ENCODE measurements at places on chromosomes 2 and 18.

GRCh38 chr2:46315103-46315890 is 18.1 kb downstream of the EPAS1 start:
- DNase-seq = no peak

GRCh38 chr2:235954281-235954680 is 213.9 kb downstream of the GBX2 start:
- no peak for DNase-seq

- no peak for DNase-seq
Observed at GRCh38 chr2:217223222-217223930, 363.5 kb upstream of the TNP1 start.

GRCh38 chr2:112850588-112850987 is 14.0 kb upstream of the IL1B start:
- DNase-seq = no peak

DNA sequence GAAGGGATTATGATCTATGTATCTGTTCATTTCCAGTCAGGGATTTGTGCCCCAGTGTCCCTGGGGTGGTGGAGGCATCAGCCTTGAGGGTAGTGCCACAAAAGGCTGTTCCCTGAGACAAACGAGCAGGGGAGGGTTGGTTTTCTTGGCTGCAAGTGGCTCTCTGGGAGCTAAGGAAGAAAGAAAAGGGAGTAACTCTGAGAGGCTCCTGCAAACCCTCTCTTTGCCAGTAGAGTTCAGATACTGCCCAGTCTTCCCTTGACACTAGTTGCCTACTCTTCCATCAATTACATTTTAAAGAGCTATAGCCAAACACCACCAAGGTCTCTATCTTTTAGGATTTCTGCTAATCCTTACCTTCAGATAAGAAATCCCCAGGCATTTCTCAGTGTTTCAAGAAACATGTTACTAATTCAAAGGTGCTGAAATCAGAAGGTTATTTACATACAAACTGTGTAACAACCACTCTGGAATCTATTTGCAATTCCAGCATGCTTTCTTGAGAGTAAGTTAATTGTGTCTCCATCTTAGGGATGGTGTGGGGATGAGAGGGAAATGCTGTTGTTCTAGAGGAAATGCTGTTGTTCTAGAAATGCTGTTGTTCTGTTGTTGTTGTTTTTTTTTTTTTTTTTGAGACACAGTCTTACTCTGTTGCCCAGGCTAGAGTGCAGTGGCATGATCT is 18.7 kb upstream of the KCTD1 start:
- DNase-seq = no peak

DNA sequence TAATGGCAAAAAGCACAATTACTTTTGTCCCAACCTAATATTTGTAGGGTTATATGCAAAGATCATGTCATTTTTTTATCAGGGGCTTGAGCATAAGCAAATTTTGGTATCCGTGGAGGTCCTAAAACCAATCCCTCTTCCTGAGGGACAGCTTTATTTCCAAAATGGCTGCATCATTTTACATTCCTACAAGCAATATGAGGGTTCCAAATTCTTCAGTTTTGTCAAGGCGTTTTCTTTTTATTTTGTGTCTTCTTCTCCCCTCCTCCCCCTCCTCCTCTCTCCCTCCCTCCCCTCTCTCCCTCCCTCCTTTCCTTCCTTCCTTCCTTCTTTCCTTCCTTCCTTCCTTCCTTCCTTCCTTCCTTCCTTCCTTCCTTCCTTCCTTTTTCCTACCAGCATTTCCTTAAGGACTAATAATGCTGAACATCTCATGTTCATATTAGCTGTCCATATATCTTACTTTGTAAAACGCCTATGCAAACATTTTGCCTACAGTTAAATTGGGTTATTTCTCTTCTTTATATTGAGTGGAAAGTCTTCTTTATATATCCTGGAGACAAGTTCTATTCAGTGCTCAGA is 881.8 kb downstream of the DCDC2C start:
- no peak for DNase-seq

GRCh38 chr2:36692121-36692520 is 4.4 kb upstream of the VIT start:
- no peak for DNase-seq

DNA sequence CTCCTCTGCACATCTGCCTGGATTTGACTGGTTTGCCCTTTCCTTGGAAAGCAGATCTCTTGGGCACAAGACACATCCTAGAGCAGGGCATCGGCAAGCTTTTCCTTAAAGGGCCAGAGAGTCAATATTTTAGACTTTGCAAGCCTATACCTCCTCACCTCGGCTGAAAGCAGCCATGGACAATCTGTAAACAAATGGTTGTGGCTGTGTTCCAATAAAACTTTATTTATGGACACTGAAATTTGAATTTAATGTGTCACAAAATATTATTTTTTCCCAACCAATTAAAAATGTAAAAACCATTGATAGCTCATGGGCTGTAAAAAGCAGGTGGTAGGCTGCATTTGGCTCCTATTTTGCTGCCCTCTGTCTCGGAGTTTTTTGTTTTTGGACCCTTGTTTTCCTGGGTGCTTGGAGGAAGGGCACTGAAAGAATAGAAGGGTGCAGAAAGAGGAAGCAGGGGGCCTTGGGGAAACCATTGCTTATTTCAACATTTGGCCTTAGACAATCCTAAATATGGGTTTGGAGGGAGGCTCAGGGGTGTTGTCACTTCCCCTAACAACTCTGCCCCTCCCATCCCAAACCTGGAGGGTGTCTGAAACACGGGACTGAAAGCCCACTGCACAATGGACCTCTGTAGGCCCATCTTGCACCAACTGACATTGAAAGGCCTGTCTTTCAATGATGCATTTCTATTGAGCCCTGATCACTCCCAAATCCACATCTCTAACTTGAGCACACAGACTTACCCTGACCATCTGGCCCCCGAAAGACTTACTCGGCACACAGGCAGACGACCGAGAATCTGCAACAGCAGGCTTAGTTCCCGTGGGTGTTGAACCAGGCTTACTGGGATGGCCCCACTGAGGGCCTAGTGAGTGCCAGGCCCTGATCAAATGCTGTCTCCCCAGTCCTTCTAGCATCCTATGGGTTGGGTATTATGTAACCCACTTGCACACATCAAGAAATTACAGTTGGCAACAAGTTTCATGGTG is 7.1 kb upstream of the ZFP36L2 start:
- no peak for DNase-seq

- DNase-seq = no peak
Observed at GRCh38 chr18:70330887-70331286, 42.0 kb downstream of the SOCS6 start.

DNA sequence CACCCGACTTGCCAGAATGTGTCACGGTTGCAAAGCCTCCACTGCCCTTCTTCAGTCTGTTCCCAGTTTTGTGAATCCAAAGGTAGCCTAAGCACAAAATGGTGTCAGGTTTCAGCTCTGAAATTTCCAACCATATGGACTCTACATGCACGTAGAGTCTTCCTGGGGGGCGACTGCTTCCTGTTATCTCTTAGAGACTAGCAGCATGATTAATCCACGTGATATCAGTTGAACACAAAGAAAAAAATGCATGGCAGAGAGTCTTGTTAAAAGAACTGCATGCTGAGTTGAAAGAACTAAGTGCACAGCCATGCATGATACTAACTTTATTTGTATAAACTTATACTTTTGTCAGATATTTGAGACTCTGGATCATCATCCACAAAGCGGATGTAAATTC is 404.4 kb downstream of the SOCS6 start:
- no peak for DNase-seq

- no peak for DNase-seq
Observed at GRCh38 chr18:58339890-58340289, 289.0 kb downstream of the ALPK2 start.

DNA sequence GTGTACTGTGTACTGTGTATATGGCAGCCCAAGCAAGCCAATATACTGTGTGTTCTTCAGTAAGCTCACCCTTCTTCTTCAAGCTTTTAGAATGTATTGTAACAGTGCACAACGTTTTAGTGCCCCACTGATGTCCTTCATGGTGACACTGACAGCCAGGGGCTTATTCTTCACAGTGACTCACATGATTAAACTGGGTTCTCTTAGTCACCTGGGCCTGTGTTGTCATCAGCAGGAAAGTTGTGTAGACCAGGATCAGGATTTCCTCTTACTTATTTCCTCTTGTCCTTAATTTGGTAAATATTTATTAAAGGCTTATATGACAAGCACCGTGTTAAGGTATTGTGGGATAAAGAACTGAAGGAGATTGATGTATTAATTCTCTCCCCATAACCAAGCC is 67.9 kb upstream of the THOC1 start:
- DNase-seq = no peak

- DNase-seq = no peak
Observed at GRCh38 chr2:224426656-224427055, 24.7 kb upstream of the FAM124B start.

GRCh38 chr2:204021290-204022081 is 84.9 kb downstream of the ICOS start:
- no peak for DNase-seq

DNA sequence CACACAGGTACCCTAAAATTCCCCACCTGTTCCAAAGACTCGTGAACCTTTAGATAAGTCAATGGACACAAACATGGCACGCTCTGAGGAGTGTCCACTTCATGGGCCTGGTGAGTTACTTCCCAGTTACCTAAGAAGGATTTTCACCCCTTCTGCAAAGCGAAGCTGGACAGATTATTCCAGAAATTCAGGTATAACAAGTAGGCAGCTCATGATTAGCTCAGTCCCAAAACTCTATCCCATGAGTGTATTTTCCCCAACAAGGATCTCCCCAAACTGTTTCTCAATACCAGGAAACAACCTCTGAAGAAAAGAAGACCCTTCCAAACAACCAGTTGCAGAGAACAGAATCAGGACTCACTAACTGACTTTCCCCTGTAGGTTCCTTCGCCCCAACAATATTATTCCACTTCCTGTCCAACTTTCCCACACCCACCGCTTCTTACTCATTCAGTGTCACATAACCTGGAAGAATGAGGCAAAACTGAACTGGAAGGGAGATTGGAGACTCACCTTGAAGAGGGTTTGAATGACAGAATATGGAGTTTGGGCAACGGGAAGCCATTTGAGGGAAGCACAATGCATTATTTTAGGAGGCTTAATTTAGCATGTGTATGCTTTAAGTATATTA is 120.1 kb downstream of the ANTXR1 start:
- DNase-seq = no peak

- no peak for DNase-seq
Observed at GRCh38 chr2:86372641-86373502, 35.4 kb upstream of the REEP1 start.

GRCh38 chr2:60301726-60302125 is 251.7 kb downstream of the BCL11A start:
- no peak for DNase-seq

- no peak for DNase-seq
Observed at GRCh38 chr2:218854860-218855259, 4.7 kb upstream of the WNT6 start.

DNA sequence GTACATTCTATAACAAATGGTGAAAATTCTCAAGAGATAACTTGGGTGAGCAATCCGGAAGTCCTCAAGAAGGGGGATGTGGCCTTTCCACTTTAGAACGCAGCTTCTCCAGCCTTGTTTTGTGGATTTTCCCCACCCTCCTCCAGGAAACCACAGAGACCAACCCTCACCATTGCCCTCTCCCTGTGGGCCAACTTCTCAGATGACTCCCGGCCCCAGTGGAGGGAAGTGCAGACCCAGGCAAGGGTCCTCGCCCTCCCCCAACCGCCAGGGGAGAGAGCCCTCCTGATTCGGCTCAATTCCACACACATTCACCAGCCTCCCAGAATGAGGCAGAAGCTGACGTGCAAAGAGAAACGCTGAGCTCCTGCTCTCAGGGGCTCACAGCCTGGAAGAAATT is 277.2 kb downstream of the EIPR1 start:
- DNase-seq = no peak

DNA sequence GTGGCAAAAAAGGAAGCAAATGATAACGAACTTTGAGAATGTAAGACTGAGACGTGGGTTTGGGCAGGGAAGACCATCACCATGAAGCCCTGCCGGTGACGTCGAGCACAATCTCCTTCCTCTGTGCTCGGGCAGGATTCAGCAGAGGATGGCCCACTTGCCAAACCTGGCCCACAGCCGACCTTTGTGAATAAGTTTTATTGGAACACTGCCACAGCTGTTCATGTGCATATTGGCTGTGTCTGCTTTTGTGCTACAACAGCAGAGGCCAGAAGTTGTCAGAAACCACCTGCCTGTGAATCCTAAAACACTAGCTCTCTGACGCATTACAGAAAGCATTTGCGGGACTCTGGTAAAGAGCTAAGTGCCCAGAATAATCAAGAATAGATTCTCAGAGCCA is 223.9 kb downstream of the MYT1L start:
- no peak for DNase-seq

GRCh38 chr18:35091841-35092240 is 50.6 kb downstream of the MAPRE2 start:
- no peak for DNase-seq

DNA sequence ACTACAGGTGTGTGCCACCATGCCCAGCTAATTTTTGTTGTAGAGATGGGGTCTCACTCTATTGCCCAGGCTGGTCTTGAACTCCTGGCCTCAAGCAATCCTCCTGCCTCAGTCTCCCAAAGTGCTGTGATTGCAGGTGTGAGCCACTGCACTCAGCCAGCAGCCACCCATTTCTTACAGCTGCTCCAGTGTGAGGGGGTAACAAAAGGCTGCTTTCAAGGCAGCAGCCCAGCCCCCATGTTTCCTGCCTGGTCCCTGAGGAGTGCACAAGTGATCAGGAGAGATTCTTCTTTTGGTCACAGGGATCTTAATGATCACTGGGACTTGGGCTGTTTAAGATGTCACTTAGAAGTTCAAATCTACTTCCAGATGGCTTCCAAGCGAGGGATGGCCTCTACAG is 15.2 kb upstream of the CXCR4 start:
- no peak for DNase-seq

- DNase-seq = no peak
Observed at GRCh38 chr2:72024451-72025175, 123.0 kb downstream of the CYP26B1 start.

GRCh38 chr2:222747526-222748160 is 76.2 kb downstream of the MOGAT1 start:
- no peak for DNase-seq

All from stimulated activated CD8-positive, alpha-beta memory T cell treated with anti-CD3 and anti-CD28 coated beads, Interleukin-4, amount 100 ng/mL, for 1 hour (primary cell).